Cardiac septum (tissue), 1 donor: ENCODE measurements at places on chromosomes 2 and 18. TPM values are rescaled to one million over a fixed set of nuclear protein-coding genes. Genes with fewer than 3 reads are reported as not detected.

- DNase-seq: peak; percentile 77
Measured at GRCh38 chr2:217980036-217980435, 22.8 kb downstream of the TNS1 start.

DNA sequence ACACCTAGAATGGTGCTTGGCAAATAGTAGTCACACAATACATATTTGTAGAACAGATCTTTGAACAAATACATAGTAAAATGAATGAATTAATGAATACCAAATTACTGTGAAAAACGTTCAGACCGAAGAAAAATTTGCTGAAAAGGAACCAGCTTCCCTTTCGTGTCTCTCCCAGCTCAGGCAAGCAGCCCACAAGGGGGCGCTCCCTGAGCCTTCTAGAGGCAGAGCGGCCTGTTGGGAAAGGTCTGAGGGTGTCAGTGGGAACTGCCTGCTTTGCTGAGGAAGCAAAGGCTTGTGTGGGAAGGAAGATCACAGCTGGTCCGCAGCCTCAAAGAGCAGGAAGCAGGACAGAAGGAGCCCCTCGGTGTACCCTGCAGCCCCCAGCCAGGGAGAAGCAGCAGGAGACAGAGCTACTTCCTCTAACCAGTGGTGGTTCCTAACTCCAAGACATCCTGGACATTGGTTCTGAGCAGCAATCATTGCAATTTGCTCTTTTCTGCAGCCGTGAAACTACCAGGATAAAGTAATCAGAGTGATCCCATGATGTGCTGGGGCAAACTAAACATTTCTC, 231.1 kb downstream of the ANKRD30B start:
- no peak for DNase-seq

GRCh38 chr18:50582500-50582899, 22.6 kb downstream of the MAPK4 start:
- no peak for DNase-seq

DNA sequence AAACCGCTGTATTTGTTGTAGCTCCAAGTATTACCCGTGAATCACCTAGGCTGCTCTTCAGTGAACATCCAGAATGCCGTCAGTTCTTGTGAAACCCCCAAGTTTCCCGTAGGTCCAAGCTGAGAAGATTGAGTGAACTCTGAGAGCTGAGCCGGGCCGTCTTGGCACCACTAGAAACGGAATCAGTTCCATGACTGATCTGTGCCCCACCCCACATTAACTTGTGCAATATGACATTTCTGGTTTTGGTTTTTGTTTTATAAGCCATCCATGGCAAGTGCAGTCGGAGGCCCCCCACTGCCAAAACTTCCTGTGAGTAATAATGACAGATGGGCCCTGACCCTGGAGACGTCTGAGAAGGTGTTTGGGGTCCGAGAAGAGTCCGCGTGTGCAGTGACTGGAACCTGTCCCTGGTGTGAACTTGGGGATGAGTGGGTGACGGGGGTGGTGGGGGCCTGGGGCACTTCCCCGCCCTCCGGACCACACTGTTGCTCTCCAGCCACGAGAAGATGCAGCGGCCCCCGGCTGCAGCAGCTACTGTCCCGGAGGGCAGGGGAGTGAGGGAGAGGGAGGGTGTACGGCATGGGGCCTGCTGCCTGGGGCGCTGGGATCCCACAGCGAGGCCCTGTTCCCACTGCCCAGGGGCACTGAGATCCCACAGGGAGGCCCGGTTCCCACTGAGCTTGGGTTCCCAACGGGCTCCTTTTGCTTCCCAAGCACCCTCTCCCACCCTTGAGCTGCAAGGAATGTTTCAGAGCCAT, 26.5 kb downstream of the NFATC1 start:
- DNase-seq: no peak

ZSWIM2 gene
- not detected for total RNA-seq

KCNS3 gene
- total RNA-seq: 3.7 TPM

- DNase-seq: no peak
Measured at GRCh38 chr2:182447863-182448262, 21.0 kb upstream of the PDE1A start.

GRCh38 chr2:102449370-102449974, 23.6 kb upstream of the SLC9A4 start:
- peak; percentile 78 for DNase-seq

- DNase-seq: no peak
Measured at GRCh38 chr2:28108143-28108542, 217.6 kb downstream of the BABAM2 start.

DNA sequence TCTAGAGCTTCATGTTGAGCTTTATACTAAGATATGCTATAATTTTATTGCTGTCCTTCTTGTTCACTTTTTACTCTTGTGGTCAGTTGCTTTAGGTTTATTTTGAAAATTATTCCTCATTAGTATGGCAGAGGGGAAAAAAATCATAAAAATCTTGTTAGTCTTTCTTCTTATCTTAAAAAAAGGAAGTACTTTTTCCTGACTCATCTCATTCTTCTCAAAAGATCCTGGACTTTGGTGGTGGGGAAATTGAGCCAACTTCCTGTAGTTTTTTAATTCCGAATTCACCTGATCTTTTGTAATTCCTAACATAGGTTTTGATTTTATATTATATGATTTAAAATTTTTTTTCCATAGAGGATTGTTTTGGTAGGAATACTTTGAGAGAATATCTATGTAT, 3.8 kb downstream of the SLC4A1AP start:
- DNase-seq: no peak

- no peak for DNase-seq
Measured at GRCh38 chr18:65422544-65423136, 328.2 kb upstream of the CDH7 start.

DNA sequence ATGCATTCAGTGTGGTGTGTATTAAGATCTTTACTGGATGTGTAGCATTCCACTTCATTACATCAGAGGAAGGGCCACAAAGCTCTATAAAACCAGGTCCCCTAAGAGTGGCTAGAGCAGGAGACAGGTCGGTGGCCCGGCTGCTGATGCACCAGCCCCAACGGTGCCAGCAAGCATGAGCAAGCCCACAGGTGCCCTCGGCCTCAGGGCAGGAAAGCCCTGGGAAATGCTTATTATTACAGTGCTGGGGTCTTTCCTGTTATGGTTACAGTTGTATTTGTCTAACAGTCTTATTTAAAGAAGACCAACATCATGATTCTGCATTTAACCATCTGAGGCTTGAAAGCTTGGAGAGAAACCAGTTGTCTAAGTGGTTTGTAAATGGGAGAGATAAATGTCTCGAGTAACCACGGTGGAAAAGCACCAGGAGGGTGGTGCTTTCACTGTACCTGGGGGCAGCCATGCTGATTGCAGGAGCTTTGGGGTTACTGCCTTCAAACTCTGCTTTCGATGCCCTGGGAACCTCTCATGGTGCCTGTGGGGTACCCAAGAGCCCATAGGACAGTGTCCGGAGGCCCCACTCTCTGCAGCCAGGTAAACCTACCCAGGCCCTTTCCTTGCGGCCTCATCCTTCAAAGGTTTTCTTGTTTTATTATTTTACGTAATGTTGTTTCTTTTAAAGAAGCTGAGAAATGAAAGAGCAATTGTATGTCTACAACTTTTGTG, 133.1 kb downstream of the SH3RF3 start:
- no peak for DNase-seq

DNA sequence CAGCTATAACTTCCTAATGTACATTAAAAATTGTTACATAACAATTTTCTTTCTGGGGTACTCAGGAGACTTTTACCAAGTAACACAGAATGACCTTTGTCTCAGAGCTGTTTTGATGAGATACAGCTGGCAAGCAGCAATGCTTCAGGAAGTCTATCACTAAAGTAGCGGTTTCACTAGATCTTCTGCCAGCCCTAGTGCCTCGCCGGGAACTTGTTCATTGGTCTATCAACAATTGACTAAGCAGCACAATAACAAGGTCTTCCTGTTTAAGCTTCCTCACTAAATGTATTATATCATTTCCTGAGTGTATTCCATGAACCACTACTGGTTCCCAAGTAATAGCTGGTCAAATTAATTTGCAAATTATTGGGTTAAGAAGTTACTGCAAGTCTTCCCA, 69.2 kb downstream of the TRIP12 start:
- DNase-seq: peak; percentile 80

HDAC4 gene
- 34.4 TPM for total RNA-seq

GRCh38 chr18:2412996-2413751, 158.1 kb downstream of the METTL4 start:
- no peak for DNase-seq

SOCS6 gene
- total RNA-seq: 22.8 TPM

PDE11A gene
- 0.54 TPM for total RNA-seq

B3GNT7 gene
- 5.4 TPM for total RNA-seq

DNA sequence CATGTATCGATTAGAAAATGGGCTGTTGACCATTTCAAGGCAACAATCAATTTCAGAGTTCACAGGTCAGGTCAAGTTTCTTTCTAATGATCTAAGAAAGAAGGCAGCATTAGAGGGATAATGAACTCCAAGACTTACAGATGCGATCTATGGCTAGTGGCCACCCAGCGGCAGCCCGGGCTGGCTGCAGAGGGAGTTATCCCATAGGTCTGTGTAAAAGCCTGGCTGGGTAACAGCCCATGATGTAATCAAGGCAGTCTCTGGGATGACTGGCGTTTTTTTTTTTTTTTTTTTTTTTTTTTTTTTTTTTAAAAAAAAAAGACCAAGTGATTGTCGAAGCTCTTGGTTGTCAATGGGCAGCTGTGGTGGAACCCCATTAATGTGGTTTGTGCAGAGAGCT, 171.1 kb upstream of the SKOR2 start:
- no peak for DNase-seq

DNA sequence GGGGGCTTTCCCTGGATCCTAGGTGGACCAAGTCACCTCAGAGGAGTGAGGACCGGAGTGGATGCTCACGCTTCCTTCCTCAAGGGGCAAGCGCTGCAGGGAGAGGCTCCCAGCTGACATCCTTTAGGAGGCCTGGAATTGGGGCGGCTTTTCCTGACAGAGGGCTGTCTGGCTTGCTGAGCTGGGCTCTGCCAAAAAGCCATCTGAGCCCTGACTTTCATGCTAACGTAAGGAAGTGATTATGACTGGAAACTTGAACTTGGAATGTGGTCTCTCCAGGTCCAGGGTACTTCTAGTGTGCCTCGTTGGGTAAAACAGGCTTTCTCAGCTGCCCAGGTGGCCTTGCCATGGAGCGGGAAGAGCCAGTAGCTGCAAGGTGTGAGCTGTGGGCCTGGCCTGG, 268.3 kb upstream of the SPRED2 start:
- no peak for DNase-seq

DNA sequence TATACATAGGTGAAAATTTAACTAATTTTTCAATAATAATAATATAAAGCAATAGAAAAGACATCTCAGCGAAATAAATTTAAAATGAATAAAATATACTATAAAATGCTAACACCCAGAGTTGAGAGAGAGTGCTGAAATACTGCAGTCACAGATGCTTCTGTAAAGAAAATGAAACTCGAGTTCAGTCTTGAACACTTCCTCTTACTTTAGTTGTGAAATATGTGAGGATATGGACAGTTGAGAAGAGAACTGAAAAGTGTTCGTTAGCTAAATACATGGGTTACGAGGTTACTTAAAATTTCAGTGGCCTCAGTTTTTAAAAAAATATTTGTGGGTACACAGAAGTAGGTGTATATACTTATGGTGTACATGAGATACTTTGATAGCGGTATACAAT, 106.8 kb downstream of the DNAH7 start:
- DNase-seq: no peak

- DNase-seq: peak; percentile 75
Measured at GRCh38 chr2:43083710-43084698, 142.4 kb downstream of the ZFP36L2 start.

GRCh38 chr2:226079196-226079595, 679.7 kb downstream of the NYAP2 start:
- no peak for DNase-seq

ANKRD29 gene
- total RNA-seq: 3.9 TPM

GRCh38 chr2:46978723-46979122, 63.1 kb upstream of the MCFD2 start:
- DNase-seq: no peak

GRCh38 chr2:148901142-148901541, 26.1 kb downstream of the KIF5C start:
- DNase-seq: no peak

DNA sequence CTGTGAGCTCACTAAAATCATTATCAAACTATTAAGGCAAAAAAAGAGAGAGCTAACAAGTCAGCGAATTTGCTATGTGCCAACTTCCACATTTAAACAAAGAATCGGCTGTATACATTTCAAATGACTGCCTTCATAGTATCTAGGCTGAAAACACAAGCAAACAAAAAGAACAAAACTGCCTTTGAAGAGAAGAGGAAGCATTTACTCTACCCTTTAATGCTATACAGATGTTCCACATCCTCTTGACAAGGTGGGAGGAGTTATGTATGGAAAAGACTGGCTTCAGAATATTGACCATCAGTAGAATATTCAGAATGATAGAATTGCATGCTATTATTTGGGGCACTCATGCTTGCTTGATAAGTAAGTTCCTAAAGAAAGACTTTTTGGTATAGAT, 741.7 kb downstream of the PLCL1 start:
- no peak for DNase-seq

- DNase-seq: no peak
Measured at GRCh38 chr2:205755923-205756322, 73.6 kb downstream of the NRP2 start.

OTOS gene
- not detected for total RNA-seq

DNA sequence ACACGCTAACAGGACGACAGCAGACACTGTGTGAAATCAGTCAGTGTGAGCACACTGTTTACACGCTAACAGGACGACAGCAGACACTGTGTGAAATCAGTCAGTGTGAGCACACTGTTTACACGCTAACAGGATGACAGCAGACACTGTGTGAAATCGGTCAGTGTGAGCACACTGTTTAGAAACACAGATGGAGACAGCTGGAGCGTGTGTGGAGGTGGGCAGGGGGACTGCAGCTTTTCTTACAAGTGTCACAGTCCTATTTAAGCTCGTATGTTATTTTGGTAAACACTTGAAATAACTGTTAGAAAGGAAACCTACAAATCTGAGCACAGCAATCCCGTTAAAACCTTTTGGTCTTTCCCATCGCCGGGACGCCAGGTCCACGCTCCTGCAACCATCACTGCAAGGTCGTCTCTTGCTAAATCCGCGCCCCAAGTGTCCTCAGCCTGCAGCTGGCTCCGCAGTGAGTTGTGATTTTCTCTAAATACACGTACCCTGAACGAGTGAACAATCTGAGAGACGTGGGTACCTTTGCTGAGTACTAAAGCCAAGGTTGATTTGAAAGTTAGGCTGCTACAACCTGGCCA, 58.9 kb upstream of the CTDP1 start:
- no peak for DNase-seq

DNA sequence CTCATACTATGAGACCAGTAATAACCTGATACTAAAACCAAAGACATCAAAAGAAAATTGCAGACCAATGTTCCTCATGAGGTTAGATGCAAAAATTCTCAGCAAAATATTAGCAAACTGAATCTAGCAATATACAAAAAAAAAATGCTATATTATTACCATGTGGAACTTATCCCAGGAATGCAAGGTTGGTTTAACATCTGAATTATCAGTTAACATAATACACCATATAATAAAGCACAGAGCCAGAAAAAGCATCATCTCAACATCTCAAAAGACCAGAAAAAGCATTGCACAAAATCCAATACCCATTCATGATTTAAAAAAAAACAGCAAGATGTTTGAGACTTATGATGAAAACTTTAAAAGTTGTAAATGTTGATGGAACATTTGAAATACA, 8.3 kb upstream of the ZCCHC2 start:
- DNase-seq: no peak

- DNase-seq: no peak
Measured at GRCh38 chr2:9092383-9093282, 89.1 kb upstream of the MBOAT2 start.
